Spleen (tissue), 13 donors: ENCODE measurements at places on chromosomes 7 and 10.
A peak's percentile ranks its signal among the peaks of the same experiment; 100 is the strongest.

GRCh38 chr7:131384286-131384635 is 56.6 kb downstream of the MKLN1 start:
- no peaks in the 10 kb centered on the region for H3K27me3 ChIP-seq
- no peak for DNase-seq
- no peak overlapping the region for H3K27ac ChIP-seq
- no peak overlapping the region for H3K4me3 ChIP-seq
- no peaks in the 10 kb centered on the region for H3K36me3 ChIP-seq

DNA sequence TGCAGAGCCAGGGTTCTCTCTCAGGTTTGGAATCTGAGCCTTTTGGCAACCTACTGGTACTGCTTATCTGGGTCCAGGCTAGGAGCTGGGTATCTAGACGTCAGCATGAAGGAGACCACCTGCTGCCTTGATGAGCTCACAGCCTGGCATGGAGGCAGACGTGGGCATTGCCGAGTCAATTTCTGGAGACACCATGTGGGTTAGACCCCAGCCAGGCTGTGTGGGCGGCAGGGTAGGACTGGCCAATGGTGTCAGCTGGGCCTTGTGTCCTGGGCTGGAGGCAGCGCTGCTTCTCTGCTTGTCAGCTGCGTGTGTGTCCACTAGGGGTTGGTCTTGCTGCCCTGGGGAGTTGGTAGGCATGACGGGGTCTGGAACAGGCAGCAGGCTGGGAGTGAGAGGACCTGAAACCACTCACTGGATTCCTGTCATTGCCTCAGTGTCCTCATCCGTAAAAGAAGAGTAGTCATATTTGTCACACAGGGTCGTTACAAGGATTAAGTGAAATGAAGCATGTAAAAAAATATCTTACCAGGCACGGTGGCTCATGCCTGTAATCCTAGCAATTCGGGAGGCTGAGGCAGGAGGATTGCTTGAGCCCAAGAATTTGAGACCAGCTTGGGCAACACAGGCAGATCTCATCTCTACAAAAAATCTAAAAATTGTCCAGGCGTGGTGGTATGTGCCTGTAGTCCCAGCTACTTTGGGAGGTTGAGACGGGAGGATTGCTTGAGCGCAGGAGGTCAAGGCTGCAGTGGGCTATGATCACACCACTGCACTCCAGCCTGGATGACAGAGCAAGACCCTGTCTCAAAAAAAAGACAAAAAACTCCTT is 31.7 kb upstream of the ANKRD2 start:
- no peak overlapping the region for H3K4me3 ChIP-seq
- H3K27ac ChIP-seq, result no peak overlapping the region
- DNase-seq, result peak; percentile 55
- no peaks in the 10 kb centered on the region for H3K27me3 ChIP-seq
- H3K4me1 ChIP-seq, result peaks cover 27% of the 10 kb centered on the region

GRCh38 chr7:102432442-102433218 is 745 bp upstream of the ORAI2 start:
- peaks cover 23% of the 10 kb centered on the region for H3K36me3 ChIP-seq
- H3K4me1 ChIP-seq, result peaks cover 96% of the 10 kb centered on the region
- no peaks in the 10 kb centered on the region for H3K27me3 ChIP-seq

- no peaks in the 10 kb centered on the region for H3K36me3 ChIP-seq
- peaks cover 3% of the 10 kb centered on the region for H3K4me1 ChIP-seq
- DNase-seq, result no peak
- H3K4me3 ChIP-seq, result no peak overlapping the region
- no peaks in the 10 kb centered on the region for H3K27me3 ChIP-seq
- no peak overlapping the region for H3K27ac ChIP-seq
Observed at GRCh38 chr10:63976538-63976937, 455.3 kb downstream of the REEP3 start.

GRCh38 chr10:121112579-121113384 is 261.6 kb downstream of the WDR11 start:
- H3K4me1 ChIP-seq, result no peaks in the 10 kb centered on the region
- DNase-seq, result no peak
- no peaks in the 10 kb centered on the region for H3K27me3 ChIP-seq
- H3K36me3 ChIP-seq, result no peaks in the 10 kb centered on the region

DNA sequence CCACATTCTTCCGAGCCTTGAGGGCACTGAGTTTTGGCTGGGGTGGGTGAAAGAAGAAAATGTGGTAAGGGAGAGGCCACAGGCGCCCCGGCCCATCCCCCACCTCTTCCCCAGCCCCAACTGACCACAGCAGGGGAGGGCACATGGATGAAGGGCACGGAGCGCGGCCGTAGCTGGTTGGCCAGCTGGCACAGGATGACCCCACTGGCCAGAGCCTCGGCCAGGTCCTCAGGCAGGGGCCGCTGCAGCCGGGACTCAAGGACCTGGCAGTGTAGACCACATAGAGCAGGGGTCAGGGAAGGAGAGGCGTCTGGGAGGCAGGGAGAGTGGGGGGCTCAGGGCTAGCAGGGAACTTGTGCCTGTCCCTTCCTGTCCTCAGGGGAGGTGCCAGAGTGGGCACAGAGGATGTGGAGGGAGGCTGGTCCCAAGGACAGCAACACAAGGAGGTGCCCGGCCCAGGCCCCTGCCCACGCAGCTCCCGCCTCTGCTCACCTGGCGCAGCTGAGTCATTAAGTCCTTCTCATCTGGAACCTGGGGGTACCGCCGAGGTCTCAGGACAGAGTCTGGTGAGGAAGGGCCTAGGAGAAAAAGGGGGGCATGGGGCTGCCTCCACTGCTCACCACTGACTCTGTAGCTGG is 2.2 kb upstream of the SAP25 start:
- no peak overlapping the region for H3K27ac ChIP-seq
- peaks cover 21% of the 10 kb centered on the region for H3K4me1 ChIP-seq
- peak; percentile 76 for DNase-seq
- peaks cover 93% of the 10 kb centered on the region for H3K36me3 ChIP-seq
- H3K27me3 ChIP-seq, result no peaks in the 10 kb centered on the region

GRCh38 chr10:118827053-118827452 is 72.3 kb upstream of the CACUL1 start:
- H3K4me3 ChIP-seq, result no peak overlapping the region
- no peaks in the 10 kb centered on the region for H3K36me3 ChIP-seq
- no peaks in the 10 kb centered on the region for H3K4me1 ChIP-seq
- DNase-seq, result peak; percentile 37
- no peak overlapping the region for H3K27ac ChIP-seq

- no peaks in the 10 kb centered on the region for H3K27me3 ChIP-seq
- H3K4me3 ChIP-seq, result no peak overlapping the region
- H3K36me3 ChIP-seq, result no peaks in the 10 kb centered on the region
- H3K4me1 ChIP-seq, result peaks cover 14% of the 10 kb centered on the region
- H3K27ac ChIP-seq, result no peak overlapping the region
Observed at GRCh38 chr7:50160206-50160605, 67.2 kb upstream of the ZPBP start.

DNA sequence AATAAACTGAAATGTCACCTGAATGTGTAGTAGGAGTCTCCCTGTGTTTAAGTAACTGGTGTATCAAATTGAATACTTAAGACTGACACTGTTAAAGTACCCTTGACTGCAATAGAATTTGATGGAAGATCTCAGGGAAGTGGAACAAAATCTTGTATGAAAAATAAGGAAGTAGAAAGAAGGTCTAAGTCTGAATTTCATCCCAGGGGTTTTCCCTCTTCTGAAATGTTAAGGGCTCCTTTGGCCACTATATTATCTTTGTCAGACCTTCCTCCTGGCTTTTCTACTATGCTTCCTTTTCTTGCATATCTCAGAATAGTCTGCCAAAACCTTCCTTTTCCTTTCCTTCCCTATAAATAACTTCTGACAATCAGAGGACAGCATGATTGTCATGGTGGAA is 59.6 kb downstream of the BLNK start:
- no peak overlapping the region for H3K27ac ChIP-seq
- peaks cover 100% of the 10 kb centered on the region for H3K36me3 ChIP-seq
- no peak for DNase-seq
- H3K4me3 ChIP-seq, result no peak overlapping the region

DNA sequence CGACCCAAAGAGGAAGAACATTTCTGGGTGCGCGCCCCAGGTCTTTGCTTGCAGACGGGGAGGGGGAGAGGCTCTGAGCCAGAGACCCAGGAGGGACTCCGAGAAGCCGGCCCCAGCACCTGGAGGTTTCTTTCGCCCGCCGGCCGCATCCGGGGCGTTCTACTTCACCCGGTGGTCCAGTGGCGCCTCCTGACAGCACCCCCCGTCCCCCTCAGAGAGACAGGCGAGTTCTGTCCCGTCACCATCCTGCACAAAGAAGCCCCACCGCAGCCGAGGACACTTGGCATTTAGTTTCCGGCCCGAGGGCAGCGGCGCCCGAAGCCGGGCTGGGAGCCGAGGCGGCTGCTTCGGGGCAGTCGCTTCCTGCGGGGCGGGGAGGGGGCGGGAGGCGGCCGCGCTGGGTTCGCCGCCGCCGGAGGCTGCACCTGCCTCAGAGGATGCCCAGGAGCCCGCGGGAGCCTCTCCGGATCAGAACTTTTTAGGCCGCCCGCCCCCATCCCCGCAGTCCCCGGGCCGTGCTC is at the start of gene TMEM178B:
TMEM178B (plus strand) TSS at position 424 of the 521 bp plus-strand sequence.
- peak within 1 kb of the TSS; percentile 54 for H3K4me3 ChIP-seq
- no peak for DNase-seq
- peaks cover 43% of the 10 kb centered on the region for H3K27me3 ChIP-seq
- H3K4me1 ChIP-seq, result peaks cover 37% of the 10 kb centered on the region
- H3K36me3 ChIP-seq, result no peaks in the 10 kb centered on the region

DNA sequence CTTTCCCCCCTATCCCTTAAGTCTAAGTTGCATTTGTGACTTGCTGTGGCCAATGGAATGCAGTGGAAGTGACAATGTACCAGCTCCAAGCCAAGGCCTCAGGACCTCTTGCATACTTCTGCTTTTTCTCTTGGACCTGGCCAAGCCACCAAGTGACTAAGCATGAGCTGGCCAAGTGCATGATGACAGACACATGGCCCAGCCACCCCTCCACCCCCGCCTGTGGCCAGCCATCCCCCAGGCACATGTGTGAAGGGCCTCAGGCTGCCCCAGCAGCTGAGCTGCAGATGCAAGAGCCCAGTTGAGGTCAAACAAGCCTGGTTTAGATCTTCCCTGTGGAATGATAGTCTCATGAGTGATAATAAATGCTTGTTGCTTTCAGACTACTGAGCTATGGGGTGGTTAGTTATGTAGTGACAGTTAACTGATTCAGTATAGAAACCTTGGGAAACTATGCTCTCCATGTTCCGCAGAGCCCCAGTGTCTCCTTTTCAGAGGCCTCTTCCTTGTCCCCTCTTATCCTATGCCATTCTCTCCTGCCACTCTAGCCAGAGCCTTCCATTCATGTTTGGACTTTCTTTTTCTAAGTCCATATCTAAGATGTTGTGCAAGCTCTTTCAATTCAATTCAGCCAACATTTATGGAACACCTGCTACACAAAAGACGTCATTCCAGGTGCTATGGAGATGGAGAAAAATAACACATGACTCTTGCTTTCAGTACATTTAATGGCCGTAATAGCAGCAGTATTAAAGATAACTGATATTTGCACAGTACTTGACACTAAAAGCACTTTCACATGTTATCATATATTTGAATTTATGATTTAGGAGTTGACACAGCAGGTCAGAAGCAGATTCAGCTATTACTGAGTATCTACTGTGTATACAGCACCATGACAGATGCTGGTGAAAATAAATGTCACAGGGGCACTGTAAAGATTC is 55.5 kb upstream of the LOXL4 start:
- no peaks in the 10 kb centered on the region for H3K27me3 ChIP-seq
- H3K4me3 ChIP-seq, result no peak overlapping the region
- no peak for DNase-seq
- no peak overlapping the region for H3K27ac ChIP-seq
- H3K36me3 ChIP-seq, result no peaks in the 10 kb centered on the region
- no peaks in the 10 kb centered on the region for H3K4me1 ChIP-seq
